ENCODE measurements at places on chromosomes 1 and 21.

DNA sequence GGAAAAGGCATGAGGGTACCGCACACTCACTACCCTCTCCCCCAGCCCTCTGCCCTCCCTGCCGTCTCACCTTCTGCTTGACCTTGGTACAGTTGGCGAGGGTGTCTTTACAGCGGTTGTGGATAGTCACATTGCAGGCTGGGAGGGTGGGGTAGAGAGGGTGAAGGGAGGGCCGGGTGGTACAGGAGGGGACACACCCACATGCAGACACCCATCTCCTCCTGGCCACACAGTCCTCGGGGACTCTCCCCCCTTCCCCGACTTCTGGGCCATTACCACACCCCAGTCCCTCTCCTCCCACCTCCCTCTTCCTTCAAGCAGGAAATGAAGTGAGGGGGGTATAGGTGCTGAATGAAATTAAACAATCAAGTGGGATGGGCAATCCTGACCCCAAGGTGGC lies 11.6 kb downstream of the ARHGEF2 start:
- no peak for DNase-seq

- DNase-seq = no peak
Observed at GRCh38 chr1:55120538-55120937, 81.2 kb downstream of the PCSK9 start.

- DNase-seq = no peak
Observed at GRCh38 chr21:45630876-45631275, 12.6 kb upstream of the PCBP3 start.

GRCh38 chr1:207007352-207008033 lies 25.1 kb downstream of the C1orf116 start:
- no peak for DNase-seq

GRCh38 chr1:43968348-43968948 lies 1.4 kb upstream of the DPH2 start:
- no peak for DNase-seq

- no peak for DNase-seq
Observed at GRCh38 chr1:116335850-116336624, 37.0 kb upstream of the ATP1A1 start.

- DNase-seq = no peak
Observed at GRCh38 chr1:5680600-5680999, 311.6 kb downstream of the NPHP4 start.

DNA sequence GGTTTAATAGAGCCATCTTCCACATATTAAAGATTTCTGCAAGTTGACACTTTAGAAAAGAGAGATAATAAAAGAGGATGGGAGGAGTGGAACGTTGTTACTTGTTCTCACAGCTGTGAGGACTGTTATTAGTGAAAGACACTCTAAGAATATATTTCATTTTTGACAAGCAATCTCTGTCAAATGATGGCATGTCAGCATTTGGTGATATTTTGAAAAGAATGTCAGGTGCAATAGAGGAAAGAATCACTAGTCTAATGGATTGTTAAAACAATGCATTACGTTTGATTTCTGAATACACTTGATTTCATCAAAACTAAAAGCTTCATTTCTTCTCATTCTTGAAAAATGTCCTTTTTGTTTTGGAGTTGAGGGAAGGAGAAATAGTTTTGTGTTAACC lies 853.4 kb downstream of the PLA2G4A start:
- DNase-seq = no peak

GRCh38 chr1:27065999-27066630 lies 53.5 kb upstream of the TENT5B start:
- DNase-seq = no peak

GRCh38 chr1:203364094-203364801 lies 13.3 kb upstream of the FMOD start:
- DNase-seq = no peak

GRCh38 chr1:168300626-168301025 lies 19.9 kb downstream of the TBX19 start:
- no peak for DNase-seq

- DNase-seq = no peak
Observed at GRCh38 chr1:93595743-93596142, 85.9 kb downstream of the BCAR3 start.

DNA sequence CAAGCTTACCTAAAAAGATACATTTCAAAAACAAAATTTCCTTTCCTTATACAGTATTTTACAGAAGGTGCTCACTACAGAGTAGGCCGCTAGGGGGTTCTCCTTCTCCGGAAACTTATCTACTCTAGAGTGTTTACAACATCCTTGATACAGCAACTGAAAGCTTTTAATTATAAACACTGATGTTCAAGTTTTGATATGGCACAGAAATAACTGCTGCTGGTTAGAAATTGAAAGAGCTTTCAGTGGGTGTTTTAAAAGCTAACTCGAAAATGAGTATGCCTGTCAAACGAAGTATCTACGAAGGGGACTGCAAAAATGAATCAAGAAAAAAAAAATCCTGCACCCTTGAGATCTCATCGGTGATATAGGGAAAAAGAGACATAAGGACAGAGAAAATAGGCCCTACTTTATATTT lies 1.0 kb downstream of the YOD1 start:
- no peak for DNase-seq

DNA sequence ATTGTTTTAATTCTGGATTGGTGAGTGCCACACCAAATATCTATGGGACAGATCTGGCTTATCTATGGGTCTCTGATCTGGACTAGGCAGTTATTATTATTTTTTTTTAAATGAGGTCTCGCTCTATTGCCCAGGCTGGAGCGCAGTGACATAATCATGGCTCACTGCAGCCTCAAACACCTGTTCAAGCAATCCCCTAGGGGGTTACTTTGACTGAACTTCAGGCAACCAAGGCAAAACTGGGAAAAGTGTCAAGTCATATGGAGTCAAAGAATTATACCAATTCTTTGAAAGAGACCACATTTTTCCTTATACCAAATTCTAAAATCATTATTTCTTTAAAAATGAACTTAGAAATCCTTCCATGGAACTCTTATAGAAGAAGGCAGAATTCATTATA lies 129.1 kb upstream of the HOOK1 start:
- no peak for DNase-seq

GRCh38 chr1:30294508-30294907 lies 428.9 kb downstream of the MATN1 start:
- DNase-seq = no peak

GRCh38 chr1:183991348-183991747 lies 46.2 kb downstream of the COLGALT2 start:
- DNase-seq = no peak

DNA sequence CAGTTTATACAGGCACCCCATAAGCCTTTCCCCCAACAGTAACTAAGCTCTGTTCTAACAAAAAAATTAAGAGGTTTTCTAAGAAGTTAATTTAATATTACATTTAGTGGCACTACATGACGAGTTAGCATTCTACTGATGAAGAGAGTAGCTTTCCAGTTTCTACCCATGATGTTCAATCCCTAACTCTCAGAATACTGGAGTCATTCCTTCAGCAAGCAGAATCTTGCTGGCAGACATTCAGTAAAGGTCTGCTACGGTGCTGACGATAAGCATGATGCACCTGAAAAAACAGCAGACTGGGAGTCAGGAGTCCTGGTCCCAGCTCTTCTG lies 24.5 kb downstream of the SRSF4 start:
- no peak for DNase-seq

GRCh38 chr1:46653405-46653958 lies 14.7 kb downstream of the ATPAF1 start:
- no peak for DNase-seq

GRCh38 chr1:85090225-85090624 lies 41.9 kb upstream of the MCOLN3 start:
- DNase-seq = no peak

- no peak for DNase-seq
Observed at GRCh38 chr21:27646691-27647090, 679.8 kb upstream of the ADAMTS5 start.
